ENCODE measurements at places on chromosomes 1 and 21. TPM values are rescaled to one million over a fixed set of nuclear protein-coding genes. Genes with fewer than 3 reads are reported as not detected.

The NUF2 gene
- total RNA-seq, result 25.2 TPM

DNA sequence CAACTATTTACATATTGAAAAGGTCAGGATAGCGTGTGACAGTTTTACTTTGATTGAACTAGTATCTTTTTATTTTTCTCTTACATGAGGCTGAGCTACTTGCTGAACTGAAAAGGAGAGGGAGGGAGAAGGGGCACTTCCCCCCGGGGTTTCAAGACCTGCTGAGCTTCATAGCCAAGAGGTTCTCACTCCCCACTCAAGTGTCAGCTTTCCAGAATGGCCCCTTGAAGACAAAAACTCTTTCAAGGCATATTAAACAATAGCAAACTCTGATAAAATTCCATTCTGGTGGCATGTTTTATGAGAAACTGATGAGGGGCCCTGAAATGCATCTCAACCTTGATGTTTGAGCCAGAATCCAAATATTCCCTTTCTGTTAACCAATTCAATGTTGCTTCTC lies 143.0 kb downstream of the KAZN start:
- peaks cover 28% of the 10 kb centered on the region for H3K4me1 ChIP-seq
- H3K27ac ChIP-seq, result no peak overlapping the region
- no peaks in the 10 kb centered on the region for H3K27me3 ChIP-seq
- 0 out of 2 replicates have a peak overlapping the region, but pooled peaks have one; percentile 19 for H3K4me3 ChIP-seq
- no peaks in the 10 kb centered on the region for H3K36me3 ChIP-seq
- DNase-seq, result no peak

GRCh38 chr1:36825226-36825625 lies 209.1 kb downstream of the GRIK3 start:
- H3K4me1 ChIP-seq, result peaks cover 7% of the 10 kb centered on the region
- no peak for DNase-seq

GRCh38 chr1:77541162-77541545 lies 141.3 kb downstream of the ZZZ3 start:
- no peaks in the 10 kb centered on the region for H3K36me3 ChIP-seq
- H3K27me3 ChIP-seq, result no peaks in the 10 kb centered on the region
- no peak for DNase-seq
- H3K27ac ChIP-seq, result no peak overlapping the region

The OLFML2B gene
- 1.4 TPM for total RNA-seq

GRCh38 chr1:87305762-87306161 lies 22.9 kb upstream of the LMO4 start:
- no peaks in the 10 kb centered on the region for H3K27me3 ChIP-seq
- H3K36me3 ChIP-seq, result no peaks in the 10 kb centered on the region
- H3K4me3 ChIP-seq, result no peak overlapping the region

- H3K4me3 ChIP-seq, result no peak overlapping the region
- no peaks in the 10 kb centered on the region for H3K4me1 ChIP-seq
- no peaks in the 10 kb centered on the region for H3K36me3 ChIP-seq
- H3K27me3 ChIP-seq, result no peaks in the 10 kb centered on the region
These were observed 1493.7 kb downstream of the AMY1C start for GRCh38 chr1:105243411-105243810.

The DCST1 gene
- not detected for total RNA-seq

DNA sequence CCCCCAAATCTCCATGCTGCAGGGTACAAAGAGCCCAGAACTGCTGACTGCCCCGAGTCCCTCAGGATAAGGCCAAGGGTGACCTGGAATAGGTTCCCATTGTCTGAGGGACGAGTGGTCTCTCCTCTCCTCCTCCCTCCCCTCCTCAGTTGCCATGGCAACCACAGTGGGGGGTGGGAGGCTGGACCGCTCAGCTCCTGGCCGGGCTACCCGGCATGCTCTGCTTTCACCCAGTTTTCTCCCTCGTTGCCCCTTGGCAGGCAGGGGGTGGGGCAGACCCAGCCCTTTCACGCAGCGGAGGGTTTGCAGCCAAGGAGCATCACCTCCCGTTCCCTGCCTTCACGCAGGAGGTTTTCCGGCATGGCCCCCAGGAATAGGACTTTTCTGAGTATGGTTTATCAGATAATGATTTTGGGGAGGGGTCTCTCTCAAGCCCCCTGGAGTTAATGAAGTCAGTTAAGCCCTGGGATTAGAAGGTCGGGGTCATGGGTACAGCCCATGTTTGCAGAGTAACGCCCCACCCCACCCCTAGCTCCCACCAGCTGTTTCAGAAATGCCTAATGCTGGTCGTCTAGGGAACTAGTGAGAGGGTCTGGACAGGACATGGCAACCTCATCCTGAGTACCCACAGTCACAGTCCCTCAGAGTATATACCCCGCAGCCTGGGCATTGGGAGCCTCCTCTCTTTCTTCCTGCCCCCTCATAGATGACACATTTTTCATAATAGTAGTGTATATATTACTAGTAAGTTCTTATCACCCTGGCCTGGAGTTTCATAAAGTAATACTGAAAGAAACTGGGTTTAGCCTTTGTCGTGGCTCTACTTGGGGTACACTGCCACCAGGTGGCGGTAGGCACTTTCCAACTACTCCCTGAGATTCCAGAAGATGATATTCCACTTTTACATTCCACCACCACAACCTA lies 20.7 kb downstream of the C1QB start:
- H3K36me3 ChIP-seq, result no peaks in the 10 kb centered on the region
- no peaks in the 10 kb centered on the region for H3K27me3 ChIP-seq
- peak overlapping the region; percentile 28 for H3K4me3 ChIP-seq
- H3K27ac ChIP-seq, result no peak overlapping the region
- DNase-seq, result no peak

DNA sequence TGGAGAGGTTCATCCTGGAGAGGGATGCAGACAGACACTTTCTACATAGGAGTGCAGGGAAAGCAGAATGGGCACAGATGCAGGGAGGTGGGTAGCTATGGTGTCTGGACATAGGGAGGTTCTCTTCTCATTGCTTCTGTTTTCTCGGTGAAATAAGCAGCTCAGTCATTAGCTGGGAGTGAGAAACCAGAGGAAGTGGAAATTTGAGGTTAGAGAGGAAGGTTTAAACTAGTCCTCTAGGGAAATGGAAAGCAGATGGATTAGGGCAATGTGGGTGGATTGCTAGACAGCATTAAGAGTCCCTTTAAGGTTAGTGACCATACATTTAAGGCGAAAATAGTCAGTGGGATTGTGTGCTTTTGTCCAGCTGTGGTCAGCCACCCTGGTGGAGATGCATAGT lies 39.6 kb downstream of the MPZL1 start:
- peaks cover 5% of the 10 kb centered on the region for H3K4me1 ChIP-seq
- peaks cover 6% of the 10 kb centered on the region for H3K36me3 ChIP-seq
- no peak overlapping the region for H3K4me3 ChIP-seq
- no peaks in the 10 kb centered on the region for H3K27me3 ChIP-seq

The TMEM59 gene
- 131 TPM for total RNA-seq

DNA sequence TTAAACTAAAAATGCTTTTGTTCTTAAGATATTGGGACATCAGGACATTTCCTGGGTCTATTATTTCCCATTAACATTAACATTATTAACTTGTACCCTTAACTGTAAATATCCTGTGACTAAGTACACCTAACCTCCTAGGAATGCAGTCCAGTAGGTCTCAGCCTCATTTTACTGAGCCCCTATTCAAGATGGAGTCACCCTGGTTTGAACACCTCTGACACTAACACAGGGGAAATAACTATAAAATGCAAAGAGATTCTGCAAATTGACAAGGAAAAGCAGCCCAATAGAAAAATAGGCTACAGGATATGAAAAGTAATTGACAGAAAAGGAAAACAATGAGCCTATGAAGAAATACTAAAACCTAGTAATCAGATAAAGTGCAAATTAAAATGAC lies 11.6 kb upstream of the NCMAP start:
- H3K4me3 ChIP-seq, result no peak overlapping the region
- H3K27me3 ChIP-seq, result no peaks in the 10 kb centered on the region
- no peak overlapping the region for H3K27ac ChIP-seq
- no peak for DNase-seq
- no peaks in the 10 kb centered on the region for H3K4me1 ChIP-seq

The MANEAL gene
- total RNA-seq, result 22.7 TPM

DNA sequence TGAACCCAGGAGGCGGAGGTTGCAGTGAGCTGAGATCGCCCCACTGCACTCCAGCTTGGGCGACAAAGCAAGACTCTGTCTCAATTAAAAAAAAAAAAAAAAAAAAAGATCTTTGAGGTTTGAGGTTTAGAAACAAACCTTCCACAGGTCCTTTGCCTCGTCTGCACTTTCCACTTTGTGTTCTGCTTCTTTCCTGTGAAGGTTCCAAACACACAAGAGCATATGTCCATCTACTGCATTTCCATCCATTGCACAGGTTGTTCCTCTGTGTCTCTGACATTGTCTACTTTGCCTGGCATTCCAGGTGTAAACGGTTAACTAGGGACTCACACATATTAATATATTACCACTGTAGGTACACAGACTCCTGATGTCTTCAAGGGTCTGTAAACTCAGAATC lies 40.1 kb downstream of the DSTYK start:
- no peak overlapping the region for H3K27ac ChIP-seq
- H3K36me3 ChIP-seq, result peaks cover 14% of the 10 kb centered on the region
- H3K4me1 ChIP-seq, result no peaks in the 10 kb centered on the region

DNA sequence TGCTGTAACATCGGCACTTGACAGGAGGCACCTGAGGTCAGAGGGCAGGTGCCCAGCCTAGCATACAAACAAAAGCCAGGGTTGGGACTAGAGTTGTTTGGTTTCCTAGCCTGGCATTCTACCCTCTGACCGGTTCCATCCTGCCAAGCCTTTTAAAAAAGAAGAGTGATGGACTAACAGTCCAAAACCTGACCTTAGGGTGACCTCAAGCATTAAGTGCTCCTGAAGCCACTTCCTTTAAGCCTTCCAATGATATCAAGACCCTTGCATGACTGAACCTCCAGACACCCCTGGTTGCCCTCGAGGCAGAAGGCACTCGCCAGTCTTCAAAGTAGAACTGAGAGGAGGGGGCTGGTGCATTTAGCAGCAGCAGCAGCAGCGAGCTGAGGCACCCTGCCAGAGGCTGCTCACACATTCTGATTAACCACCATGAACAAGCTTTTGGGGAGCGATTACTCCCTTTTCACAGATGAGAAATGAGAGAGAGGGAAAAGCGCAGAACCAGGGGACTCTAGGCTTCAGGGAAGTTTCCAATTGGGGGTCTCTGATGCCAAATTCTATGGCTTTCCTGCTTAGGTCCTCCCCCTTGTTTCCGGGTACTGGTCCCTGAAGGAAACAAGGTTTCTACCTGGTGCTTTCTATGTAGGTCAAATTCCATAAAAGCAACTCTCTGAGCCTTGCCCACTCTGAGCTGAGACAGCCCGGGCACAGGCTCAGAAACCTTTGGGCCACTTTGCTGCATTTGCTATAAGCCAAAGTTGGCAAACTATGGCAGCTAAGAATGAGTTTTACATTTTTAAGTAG lies 9.2 kb downstream of the SLC2A1 start:
- no peak for DNase-seq
- H3K36me3 ChIP-seq, result peaks cover 83% of the 10 kb centered on the region
- H3K27me3 ChIP-seq, result no peaks in the 10 kb centered on the region
- peak overlapping the region; percentile 60 for H3K4me3 ChIP-seq
- peaks cover 13% of the 10 kb centered on the region for H3K4me1 ChIP-seq

DNA sequence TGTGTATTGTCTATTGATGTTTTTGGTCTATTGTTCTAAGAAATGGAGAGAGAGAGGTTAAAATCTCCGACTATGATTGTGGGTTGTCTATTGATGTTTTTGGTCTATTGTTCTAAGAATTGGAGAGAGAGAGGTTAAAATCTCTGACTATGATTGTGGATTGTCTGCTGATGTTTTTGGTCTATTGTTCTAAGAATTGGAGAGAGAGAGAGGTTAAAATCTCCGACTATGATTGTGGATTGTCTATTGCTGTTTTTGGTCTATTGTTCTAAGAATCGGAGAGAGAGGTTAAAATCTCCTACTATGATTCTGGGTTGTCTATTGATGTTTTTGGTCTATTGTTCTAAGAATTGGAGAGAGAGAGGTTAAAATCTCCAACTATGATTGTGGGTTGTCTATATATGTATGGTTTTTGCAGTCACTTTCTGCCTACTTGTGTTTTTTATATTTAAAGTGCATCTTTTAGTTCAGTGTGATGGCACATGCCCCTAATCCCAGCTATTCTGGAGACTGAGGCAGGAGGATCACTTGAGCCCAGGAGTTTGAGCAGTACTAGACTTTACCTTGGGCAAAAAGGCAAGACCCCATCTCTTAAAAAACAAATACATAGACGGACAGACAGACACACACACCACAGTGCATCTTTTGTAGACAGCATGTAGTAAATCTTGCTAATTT lies 16.2 kb downstream of the C1orf159 start:
- no peak overlapping the region for H3K27ac ChIP-seq
- H3K4me3 ChIP-seq, result no peak overlapping the region
- DNase-seq, result no peak
- H3K27me3 ChIP-seq, result no peaks in the 10 kb centered on the region
- no peaks in the 10 kb centered on the region for H3K4me1 ChIP-seq

The TMPRSS2 gene
- total RNA-seq, result 10.2 TPM

GRCh38 chr1:63915121-63915520 lies 141.3 kb downstream of the ROR1 start:
- no peak overlapping the region for H3K4me3 ChIP-seq
- H3K4me1 ChIP-seq, result peaks cover 24% of the 10 kb centered on the region
- peak; percentile 46 for DNase-seq
- no peaks in the 10 kb centered on the region for H3K27me3 ChIP-seq
- H3K36me3 ChIP-seq, result no peaks in the 10 kb centered on the region

DNA sequence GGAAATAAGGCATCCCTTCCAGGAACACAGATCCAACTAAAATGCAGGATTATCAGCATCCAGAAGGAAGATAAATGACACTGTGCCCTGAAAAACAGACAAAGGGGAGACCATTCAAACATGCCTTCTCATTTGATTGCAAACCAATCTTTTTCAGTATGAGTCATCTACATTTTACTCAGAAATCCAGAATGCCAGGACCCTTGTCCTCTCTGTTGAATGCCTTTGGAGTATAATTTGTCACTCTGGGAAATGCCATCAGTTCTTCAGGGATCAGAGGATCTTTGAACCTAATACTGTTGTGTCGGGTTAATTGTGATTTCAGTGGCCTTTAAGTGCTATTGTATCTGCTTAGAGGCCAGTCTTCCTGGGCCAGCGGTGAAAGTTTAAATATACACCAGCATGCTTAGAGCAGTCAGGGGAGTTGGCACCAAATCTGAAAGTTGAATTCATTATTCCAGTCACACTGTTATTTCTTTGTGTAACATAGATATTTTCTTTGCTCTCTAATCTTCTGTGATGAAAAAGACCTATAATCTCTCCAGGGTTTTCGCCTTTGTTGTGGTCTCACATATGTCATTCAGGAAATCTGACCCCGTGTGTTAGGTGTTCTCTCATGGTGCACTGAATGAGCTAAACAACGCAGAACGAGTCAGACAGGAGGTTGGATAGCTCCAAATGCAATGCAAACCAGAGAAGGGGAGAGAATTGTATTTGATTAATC lies 364.8 kb upstream of the SGIP1 start:
- no peaks in the 10 kb centered on the region for H3K4me1 ChIP-seq
- H3K27ac ChIP-seq, result no peak overlapping the region
- no peaks in the 10 kb centered on the region for H3K27me3 ChIP-seq
- no peak overlapping the region for H3K4me3 ChIP-seq
- no peaks in the 10 kb centered on the region for H3K36me3 ChIP-seq

The S100A7 gene
- not detected for total RNA-seq

The PLA2G2F gene
- not detected for total RNA-seq

DNA sequence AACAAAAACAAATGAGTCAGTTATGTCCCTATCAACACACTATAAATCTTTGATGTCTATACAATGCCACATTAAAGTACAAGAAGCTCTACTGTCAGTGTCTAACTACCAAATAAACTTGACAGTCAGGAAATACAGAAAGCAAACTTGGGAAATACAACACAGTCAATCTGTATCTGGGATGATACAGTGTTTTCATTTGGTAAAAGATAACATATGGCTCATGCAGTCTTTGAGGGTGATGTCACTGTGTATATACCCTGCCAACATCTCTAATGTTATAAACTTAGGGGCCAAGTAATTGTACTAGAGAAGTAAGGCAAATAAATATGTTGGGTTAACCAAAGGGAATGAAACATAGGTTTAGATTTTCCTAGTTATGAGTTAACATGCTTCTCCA lies 552.5 kb upstream of the ADAMTS5 start:
- H3K27me3 ChIP-seq, result no peaks in the 10 kb centered on the region
- H3K27ac ChIP-seq, result no peak overlapping the region
- no peak overlapping the region for H3K4me3 ChIP-seq
- H3K36me3 ChIP-seq, result peaks cover 25% of the 10 kb centered on the region
- DNase-seq, result no peak

Measured in H9 (cell line).